ENCODE measurements at places on chromosomes 3 and 15.

DNA sequence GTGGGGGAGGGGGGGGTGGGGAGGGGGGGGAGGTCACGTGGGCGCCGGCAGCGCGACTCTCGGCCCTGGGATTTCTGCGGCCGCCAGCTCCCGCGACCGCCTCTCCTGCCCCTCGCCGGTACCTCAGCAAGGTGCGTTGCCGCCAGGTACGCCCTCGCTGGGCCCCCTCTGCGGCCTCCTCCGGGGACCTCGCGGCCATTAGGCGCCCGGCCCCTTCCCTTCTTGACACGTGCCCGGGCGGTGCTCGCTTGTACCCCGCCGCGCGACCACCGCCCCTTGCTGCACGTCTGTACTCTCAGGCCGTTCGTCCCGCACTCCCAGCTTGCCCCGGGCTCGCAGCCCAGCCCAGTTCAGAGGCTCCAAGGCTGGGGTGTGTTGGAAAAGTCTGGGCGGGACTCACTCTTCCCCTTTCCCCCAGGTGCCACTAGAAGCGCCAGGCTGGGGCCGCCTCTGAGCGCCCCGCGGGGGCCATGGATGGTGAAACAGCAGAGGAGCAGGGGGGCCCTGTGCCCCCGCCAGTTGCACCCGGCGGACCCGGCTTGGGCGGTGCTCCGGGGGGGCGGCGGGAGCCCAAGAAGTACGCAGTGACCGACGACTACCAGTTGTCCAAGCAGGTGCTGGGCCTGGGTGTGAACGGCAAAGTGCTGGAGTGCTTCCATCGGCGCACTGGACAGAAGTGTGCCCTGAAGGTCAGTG, at the start of gene MAPKAPK3:
TSS of gene MAPKAPK3 (plus strand) at position 56 of the 696 bp plus-strand sequence. CDS start at position 471, 415 bp downstream.
- peak; percentile 30 for DNase-seq

DNA sequence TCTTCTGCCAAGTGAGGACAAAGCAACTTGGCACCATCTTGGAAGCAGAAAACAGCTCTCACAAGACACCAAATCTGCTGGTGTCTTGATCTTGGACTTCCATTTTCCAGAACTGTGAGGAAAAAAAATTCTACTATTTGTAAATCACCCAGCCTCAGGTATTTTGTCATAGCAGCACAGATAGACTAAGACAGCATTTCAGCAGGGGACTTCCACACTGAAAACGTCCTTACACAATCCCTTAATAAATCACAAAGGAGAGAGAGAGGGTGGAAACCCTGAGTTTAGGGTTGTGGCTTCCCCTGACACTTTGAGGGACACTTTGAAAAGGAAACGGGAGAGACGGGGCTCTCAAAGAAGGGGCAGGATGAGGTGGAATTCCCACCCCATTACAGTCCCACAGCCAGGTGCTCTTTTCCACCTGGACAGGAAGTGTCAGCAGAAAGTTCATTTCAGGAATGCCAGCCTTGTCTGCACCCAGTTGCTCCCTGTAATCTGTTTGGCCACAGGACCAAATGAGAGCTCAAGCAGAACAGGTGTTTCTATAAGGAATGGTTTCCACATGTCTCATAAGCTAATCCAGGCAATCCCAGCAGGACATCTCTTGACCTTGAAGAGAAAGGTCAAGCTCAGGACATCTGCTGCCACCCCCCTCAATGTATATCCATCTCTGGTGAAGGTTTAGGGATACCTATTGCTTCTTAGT, 51.3 kb downstream of the MYLK start:
- no peak for DNase-seq

- no peak for DNase-seq
These were observed 108.7 kb downstream of the MYO9A start for GRCh38 chr15:72009222-72009621.

DNA sequence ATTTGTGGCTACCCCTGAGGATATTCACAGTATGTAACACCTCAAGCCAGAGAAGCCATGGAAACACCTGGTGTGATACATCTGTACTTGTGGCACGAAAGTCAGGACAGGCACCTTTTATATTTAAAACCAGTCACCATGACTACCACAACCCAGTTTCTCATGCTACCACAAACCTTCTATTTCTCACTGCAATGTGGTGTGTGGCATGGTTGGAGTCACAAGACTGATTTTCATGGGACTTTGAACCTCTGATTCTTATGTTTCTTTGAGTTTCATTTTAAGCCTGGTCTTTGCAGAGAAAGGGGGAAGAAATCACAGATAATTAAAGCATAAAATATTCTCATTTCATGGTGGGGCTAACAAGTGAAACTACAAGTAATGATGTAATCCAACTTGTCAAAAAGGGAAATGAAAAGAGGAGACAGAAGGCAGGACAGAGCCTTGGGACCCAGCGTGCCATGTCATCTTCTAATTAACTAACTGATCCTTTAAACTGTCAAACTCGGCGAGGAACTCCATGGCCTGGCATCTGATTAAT, 175.9 kb downstream of the PDZRN3 start:
- no peak for DNase-seq

DNA sequence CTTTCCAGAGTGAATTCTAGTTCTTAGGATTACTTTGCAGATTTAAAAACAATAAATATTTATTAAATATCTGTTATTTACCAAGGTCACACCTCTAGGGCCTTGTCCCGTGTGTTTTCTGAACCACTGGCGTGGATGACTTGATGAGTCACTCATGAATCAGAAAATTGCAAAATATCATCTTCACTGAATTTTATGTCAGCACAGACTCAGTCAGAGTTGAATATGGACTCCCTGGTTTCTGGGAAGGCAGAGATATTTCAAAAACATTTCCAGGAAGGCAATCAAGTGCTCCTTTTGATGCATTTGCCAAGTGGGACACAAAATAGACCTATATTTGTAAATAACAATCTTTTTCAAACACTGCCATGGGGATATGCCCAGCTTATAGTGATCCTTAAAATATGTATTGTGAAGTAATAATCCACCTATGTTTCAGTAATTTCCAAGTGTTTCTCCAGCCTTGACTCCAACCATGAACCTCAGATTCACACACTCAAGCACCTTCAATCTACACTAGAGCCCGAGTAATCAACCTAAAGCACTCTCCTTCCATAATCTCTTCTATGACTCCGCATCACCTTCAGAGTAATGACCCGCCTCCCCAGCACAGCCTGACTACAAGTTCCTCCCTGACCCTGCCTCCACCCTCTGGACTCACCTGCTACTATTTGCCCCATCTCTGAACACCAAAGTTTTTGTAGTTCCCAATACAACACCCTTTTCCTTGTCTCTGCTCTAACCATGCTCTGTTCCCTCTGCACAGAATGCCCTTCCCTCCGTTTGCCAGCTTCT, 24.3 kb downstream of the DPH3 start:
- no peak for DNase-seq

Measured in stimulated activated CD4-positive, alpha-beta T cell treated with anti-CD3 and anti-CD28 coated beads, Interleukin-15, amount 100 ng/mL, for 1 hour (primary cell).